ENCODE measurements at places on chromosomes 7 and 10.

GRCh38 chr7:36969376-36969775, 245.1 kb upstream of the AOAH start:
- no peak for DNase-seq

DNA sequence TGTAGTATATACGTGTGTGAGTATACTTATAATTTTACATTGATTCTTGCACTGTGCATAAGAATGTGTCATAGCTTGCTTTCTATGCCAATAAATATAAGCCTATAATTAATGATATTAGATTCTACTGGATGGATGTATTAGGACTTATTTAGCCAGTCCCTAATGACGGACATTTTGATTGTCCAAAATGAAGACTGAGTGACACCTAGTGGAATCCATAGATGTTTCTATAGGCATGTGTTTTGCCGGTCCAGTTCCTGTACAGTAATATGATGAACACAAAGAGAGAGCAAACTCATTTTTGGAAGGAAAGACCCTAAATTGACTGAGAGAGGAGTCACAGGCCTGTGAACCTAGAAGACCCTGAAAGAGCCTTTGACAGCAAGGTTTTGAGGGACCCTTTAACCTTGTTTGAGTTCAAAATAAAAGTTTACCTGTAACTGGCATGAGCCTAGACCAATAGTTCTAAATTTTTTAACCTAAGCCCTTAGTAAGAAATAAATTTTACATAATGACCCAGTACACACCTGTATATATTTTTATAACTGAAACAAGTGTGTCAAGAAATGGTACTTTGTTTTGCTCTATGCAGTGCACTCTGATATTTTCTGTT, 42.4 kb upstream of the AGBL3 start:
- DNase-seq = no peak

- DNase-seq = no peak
Observed at GRCh38 chr10:78182841-78183240, 149.2 kb downstream of the RPS24 start.

DNA sequence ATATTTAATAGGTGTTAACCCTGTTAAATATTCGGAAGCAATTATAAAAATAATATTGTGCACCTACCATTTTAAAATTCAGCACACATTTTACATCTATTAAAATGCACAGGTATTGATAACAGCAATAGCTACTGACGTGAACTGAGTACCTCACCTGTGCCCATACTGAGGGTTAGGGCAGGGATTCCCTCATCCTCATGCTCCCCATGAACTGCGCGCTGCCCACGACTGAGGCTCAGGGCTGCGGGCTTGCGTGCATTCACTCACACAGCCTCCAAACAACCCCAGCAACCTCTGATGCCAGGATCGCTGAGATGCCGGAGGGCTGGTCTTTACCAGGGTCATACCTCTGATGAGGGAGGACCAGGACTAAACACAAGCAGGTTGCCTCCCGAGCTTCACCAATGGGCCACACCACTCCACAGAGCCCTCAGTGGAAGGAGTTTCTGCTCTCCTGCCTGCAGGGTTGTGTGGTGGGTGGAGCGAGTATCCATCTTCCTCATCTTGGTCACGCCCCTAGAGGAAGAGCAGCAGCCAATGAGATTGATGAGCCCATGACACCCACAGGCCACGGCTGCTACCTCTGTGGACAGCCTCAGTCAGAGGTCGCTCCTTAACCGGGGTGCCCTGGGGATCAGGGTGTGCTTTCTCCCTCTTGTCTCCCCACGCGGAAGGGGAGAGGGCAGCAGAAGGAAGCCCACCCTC, 478.3 kb downstream of the TNS3 start:
- DNase-seq = no peak

- no peak for DNase-seq
Observed at GRCh38 chr7:142523821-142524460, 225.3 kb upstream of the PRSS1 start.

- no peak for DNase-seq
Observed at GRCh38 chr10:133094866-133095265, 7.1 kb downstream of the ADGRA1 start.

Measured in GM18507 (cell line).